WTC11 (cell line): ENCODE measurements at places on chromosomes 5 and 9.

DNA sequence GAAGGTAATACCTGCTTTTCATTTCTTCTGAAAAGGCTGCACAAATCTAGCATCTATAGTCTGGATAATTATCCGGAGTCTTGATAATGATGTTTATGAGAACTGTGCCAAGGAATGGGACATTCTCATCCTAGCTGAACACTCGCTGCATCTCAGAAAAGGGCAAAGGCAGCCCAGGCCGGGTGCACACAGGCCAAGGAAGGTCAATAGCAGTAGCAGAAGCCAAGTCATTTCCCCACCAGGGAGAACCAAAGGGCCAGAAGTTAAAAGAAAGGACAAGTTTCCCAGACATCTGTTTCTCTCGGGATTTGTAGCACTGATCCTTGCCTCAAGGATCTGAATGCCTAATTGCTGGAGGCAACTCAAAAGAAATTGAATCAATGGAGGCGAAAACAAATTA lies 66.1 kb upstream of the ANKRD55 start:
- no peak for DNase-seq

- no peak for DNase-seq
These were observed 10.5 kb upstream of the S1PR3 start for GRCh38 chr9:88980740-88981203.

- no peak for DNase-seq
These were observed 68.4 kb downstream of the SCAI start for GRCh38 chr9:125074976-125075375.

GRCh38 chr9:126170286-126170823 lies 156.3 kb upstream of the MVB12B start:
- DNase-seq = no peak

DNA sequence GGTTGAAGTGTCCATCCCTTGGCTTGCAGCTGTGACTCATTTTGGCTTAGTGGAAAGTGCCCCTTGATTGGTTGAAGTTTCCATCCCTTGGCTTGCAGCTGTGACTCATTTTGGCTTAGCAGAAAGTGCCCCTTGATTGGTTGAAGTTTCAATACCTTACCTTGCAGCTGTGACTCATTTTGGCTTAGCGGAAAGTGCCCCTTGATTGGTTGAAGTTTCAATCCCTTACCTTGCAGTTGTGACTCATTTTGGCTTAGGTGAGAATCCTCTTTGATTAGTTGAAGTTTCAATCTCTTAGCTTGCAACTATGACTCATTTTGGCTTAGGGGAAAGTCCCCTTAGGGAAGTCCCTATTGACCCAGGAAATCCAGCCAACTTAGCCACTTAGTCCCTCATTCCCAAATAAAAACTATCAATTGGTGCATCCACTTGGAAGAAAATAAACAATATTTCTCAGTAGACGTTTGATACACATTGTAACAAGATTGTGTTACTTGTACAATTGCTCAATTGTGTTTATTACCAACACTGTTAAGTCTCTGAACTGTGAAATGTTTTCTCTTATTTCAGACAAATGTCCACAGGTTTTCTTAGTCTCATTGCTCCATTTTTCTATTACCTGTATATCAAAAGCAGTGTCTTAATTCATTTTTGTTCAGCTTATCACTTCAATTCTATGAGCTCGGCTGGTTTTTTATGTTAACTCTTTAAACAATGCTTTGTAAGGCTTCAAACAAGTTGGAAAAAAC lies 2308.8 kb upstream of the ACO1 start:
- no peak for DNase-seq

DNA sequence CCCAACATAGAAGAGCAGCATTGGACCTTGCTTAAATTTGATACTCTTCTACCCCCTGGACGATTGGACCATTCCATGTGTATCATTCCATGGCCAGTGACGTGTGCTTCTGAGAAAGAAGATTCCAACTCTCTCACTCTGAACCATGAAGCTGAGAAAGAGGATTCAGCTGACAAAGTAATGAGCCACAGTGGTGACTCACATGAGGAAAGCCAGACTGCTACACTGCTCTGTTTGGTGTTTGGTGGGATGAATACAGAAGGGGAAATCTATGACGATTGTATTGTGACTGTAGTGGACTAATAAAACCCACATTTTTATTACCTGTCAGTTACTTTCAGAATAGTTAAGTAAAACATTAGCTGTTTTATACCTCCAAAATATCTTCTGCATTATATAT lies 7.5 kb downstream of the HSPA5 start:
- DNase-seq = no peak

GRCh38 chr5:177447611-177448243 lies 1.1 kb downstream of the PRR7 start:
- DNase-seq = peak; percentile 62

DNA sequence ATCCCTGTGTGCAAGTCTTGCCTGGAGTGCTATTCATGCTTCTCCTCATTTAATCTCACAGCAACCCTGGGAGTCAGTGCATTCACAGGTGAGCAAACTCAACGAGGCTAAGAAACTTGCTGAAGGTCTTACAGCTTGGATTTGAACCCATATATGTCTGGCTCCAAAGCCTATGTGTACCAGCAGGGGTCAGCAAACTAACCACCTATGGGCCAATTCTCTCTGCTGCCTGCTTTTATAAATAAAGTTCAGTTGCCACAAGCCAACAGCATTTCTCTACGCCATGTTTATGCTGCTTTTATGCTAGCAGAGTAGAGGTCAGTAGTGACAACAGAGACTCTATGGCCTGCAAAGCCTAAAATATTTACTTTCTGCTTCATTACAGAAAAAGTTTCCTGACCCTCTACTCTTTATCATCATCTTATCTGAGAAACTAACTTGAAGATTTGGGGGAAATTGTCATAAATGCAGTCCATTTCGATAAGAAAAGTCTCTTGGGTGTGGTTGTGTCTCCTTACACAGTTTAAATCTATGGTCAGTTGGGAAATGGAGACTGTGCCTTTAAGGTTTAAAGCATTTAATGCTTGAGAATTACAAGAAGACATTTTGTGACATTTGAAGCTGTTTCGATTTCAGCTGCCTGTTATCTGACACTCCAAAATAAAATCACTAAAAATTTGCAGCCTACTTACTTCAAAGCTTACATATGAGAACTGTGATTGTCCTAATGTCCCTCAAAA lies 137.7 kb downstream of the PRELID2 start:
- DNase-seq = peak; percentile 22

DNA sequence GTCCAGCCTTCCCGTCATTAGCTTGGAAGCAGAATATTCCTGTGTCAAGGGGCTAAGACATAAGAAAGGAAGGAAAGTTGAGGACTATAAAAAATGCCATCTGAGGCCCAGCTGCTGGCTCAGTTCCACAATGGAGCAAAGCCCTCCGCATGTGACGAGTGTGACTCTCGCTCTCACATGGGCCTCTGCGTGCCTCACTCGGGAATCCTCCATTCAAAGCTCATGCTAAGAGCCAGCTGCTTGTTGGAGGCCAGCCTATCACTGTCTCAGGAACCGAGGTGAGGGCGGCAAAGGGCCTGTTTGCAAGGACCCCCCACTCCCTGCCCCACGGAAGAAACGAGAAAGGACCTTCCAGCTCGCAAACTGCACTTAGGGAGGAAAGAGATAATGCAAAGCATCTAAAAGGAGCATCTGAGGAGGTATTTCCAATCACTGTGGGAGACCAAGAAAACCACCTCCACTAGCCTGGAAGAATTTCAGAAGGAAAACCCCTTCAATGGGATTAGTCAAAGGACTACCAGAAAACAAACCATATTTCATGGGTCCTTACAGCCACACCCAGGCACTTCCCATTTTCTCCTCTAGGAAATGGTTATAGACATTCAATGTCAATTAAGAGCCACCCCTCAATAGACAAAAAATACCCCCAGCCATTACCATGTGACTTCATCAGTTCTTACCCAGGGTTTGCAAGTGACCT lies 95.3 kb downstream of the PRRT1B start:
- no peak for DNase-seq

DNA sequence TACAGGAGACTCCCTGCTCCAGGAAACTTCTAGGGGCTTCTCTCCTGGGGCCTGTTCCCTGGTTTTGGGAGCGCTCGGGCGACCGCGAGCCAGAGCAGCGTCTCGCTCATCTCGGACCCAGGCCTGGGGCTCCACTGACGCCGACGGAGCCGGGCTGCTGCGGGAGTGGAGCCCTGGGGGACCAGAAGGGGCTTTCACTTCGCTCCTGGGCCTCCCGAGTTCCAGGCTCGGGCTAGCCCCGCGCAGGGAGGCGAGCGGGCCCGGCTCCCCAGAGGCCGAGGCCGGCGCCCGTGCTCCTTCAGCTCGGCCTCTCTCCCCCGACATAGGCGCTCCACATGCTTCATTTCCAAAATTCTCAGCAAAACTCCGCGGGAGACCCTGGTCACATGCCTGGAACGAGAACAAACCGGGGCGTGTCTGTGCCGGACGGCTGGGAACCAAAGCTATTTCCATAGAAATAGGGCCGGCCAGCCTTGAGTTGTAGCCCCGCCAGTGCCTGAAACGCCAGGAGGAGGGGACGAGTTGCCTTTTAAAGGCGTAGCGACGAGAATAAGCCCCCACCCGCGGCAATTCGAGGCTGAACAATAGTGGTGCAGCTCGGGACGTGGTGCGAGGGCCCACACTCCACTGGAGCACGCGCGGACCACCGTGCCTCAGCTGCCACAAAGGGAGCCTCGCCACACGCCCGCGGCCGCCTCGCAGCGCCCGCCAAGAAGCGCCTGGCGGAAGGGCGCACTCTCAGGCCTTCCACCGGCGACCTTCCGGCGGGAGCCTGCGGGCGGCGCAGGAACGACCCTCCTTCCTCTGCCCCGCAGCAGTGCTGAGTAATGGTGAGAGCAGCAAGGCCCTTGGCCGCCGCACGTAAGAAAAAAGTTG lies 1.1 kb upstream of the G3BP1 start:
- peak; percentile 79 for DNase-seq

GRCh38 chr9:82106536-82106935 lies 118.0 kb downstream of the SPATA31D1 start:
- DNase-seq = no peak

DNA sequence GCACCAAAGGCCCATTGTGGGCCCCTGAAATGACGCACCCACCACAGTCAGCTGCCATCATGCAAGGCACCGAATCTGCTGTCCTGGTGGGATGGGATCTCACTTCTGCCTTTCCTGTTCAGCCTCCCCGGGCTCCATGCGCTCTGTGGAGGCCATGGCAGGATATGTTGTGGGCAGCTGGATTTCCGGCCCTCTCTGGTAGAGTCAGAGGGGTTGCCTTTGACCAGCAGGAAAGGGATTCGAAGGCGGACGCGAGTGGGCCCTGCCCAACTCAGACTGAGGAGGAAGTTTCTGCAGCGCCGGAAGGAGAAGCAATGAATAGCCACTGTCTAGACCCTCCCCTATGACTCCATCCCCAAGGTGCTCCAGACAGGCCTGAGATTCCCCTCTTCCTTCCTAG lies 35.5 kb downstream of the GADD45G start:
- no peak for DNase-seq

GRCh38 chr5:61397238-61397637 lies 65.2 kb downstream of the ZSWIM6 start:
- DNase-seq = no peak

DNA sequence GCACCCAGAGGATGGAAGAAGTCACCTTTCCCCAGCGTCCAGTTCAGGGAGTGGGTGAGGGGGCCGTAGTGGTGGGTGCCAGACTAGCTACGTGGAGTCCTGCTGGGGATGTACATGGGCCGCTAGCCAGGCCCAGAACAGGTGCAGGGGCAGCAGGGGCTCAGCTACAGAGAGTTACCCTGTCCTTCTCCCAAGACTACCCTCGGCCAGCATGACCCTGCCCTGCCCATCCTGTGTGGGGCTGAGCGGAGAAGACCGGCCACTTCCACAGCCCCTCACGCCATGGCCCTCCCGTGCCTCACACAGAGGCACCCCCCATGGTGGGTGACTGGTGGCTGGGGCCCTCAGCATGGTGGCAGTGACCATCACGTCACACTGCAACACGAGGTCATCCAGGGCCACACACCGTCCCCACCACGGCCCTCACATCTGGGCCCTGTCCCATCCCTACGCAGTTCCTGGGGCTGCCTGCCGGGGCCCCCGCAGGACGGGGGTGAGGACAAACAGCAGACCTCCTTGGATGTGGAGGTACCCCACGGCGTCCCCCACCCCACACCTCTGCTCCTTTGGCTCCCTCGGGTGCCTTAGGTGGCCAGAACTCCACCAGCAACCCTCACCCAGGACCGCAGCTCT lies 977 bp upstream of the DPP7 start:
- no peak for DNase-seq

DNA sequence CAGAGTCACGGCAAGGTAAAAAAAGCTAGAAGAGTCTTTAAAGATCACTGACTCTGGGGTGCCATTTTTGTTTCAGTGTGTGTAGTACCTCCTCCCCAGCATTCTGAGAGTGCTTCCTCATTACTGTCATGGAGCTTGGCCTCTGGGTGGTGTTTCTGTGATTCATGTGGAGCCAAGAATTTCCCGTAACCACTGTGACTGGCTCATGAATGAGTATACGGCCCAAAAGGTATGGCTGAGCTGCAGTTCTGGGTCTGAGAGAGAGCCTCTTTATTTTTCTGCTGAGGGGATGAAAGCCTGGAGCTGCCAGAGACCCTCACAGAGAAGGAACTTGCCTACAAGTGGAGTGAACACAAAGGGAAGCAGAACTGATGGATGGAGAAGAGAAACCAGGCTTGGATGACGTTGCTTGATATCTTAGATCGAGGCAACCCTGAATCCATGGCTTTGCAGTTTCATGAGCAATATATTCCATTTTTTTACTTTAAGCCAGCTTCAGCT lies 85.6 kb downstream of the PTTG1 start:
- no peak for DNase-seq

GRCh38 chr9:77020413-77021290 lies 1.2 kb downstream of the FOXB2 start:
- no peak for DNase-seq

GRCh38 chr9:129751841-129752801 lies 721 bp downstream of the PTGES start:
- no peak for DNase-seq

DNA sequence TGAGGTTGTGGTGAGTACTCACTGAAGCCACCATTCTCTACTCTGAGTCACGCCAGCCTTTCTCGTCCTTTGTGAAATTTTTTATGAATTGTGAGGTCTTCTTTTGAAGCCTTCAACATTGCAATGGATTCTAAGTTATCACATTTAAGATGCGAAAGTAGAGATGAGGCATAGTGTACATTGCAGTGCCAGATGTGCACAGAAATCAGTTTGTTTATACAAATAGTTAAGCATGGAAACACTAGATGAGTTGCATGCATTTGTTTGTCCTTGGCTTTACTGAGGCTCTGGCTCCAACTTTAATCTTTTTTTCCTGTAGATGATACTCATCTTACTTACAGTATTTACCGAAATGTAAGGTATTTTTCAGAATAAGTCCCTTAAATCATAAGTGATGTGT lies 453.7 kb upstream of the RIOK2 start:
- DNase-seq = no peak

DNA sequence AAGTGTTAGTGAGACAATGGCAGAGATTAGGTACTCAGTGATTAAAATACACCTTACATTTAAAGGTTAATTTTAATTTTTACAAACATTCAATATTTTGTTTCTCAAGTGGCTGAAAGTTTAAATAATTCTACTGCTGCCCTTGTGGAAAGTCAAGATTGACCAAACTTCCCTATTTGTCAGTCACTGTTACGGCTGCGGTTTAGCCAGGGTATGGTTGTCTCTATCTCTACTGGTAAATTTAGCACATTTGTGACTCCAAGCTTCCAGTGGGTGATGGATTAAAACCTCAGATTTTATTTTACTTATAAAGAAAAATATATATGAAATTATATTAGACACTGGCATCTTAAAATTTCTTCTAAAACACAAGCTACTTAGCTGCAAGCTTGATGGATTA lies 368.4 kb downstream of the CDH18 start:
- no peak for DNase-seq

- no peak for DNase-seq
These were observed 533.8 kb upstream of the CLINT1 start for GRCh38 chr5:158392753-158393152.

GRCh38 chr5:138945421-138946240 lies 70.5 kb upstream of the LRRTM2 start:
- DNase-seq = peak; percentile 55

- DNase-seq = no peak
These were observed at the start of gene LRRC70 for GRCh38 chr5:62578540-62578939. Gene LRRC70 (plus strand): TSS chr5:62578819. CDS start chr5:62579439, 620 bp downstream.
